Lung (tissue), 17 donors: ENCODE measurements at places on chromosomes 3 and 15. TPM values are rescaled to one million over a fixed set of nuclear protein-coding genes. Genes with fewer than 3 reads are reported as not detected.
A peak's percentile ranks its signal among the peaks of the same experiment; 100 is the strongest.

FOXB1 gene
- not detected for polyA plus RNA-seq

ZNF774 gene
- polyA plus RNA-seq = 1.9 TPM

- DNase-seq = peak; percentile 20
- H3K4me3 ChIP-seq = no peak overlapping the region
- H3K4me1 ChIP-seq = no peaks in the 10 kb centered on the region
- H3K36me3 ChIP-seq = peaks cover 33% of the 10 kb centered on the region
- no peak overlapping the region for H3K27ac ChIP-seq
Observed at GRCh38 chr3:133821767-133822638, 16.4 kb downstream of the SRPRB start.

DNA sequence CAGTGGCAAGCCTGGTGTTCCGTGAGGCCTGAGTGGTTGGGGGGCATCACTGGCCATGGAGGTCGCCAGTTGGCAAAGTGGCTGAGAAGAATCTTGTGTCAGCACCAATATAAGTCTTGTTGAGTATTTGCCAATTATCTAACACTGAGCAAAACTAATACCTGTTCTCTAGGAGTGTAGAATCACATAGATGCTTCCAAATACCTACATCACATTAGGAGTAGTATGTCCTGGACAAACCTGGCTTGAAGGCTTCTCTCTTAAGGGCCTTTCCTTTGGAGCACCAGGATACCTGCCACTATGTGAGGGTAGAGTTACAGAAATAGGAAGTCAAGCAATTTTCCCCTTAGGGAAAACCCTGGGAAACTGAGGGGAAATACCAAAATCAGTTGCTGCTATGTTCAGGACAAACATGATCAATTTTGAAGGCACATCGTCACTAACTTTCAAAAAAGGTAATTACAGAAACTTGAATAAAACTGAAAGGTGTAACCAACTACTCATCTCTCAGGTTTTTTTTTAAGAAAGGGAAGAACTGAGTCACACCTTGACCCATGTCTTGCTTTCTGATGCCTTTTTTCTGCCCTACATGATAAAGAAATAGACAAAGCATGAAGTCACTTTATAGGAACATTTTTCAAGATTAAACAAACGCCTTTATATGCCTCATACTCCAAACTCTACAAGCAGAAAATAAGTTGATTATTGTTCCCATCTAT, 100.4 kb downstream of the IMPG2 start:
- H3K4me3 ChIP-seq = no peak overlapping the region
- no peak for DNase-seq
- H3K27ac ChIP-seq = no peak overlapping the region
- no peaks in the 10 kb centered on the region for H3K4me1 ChIP-seq

- peak; percentile 23 for DNase-seq
- H3K27ac ChIP-seq = no peak overlapping the region
- H3K4me3 ChIP-seq = no peak overlapping the region
- no peaks in the 10 kb centered on the region for H3K27me3 ChIP-seq
- H3K36me3 ChIP-seq = no peaks in the 10 kb centered on the region
Observed at GRCh38 chr3:157572559-157573270, 69.5 kb upstream of the VEPH1 start.

GRCh38 chr15:51840692-51841091, 11.2 kb downstream of the TMOD3 start:
- peaks cover 9% of the 10 kb centered on the region for H3K4me1 ChIP-seq
- no peak overlapping the region for H3K4me3 ChIP-seq
- no peak for DNase-seq

GRCh38 chr15:69983696-69984265, 113.9 kb downstream of the TLE3 start:
- no peaks in the 10 kb centered on the region for H3K4me1 ChIP-seq
- no peaks in the 10 kb centered on the region for H3K36me3 ChIP-seq
- no peaks in the 10 kb centered on the region for H3K27me3 ChIP-seq
- H3K4me3 ChIP-seq = no peak overlapping the region
- no peak overlapping the region for H3K27ac ChIP-seq
- DNase-seq = no peak

GRCh38 chr3:34256021-34256420, 457.6 kb downstream of the PDCD6IP start:
- no peak overlapping the region for H3K4me3 ChIP-seq
- H3K27ac ChIP-seq = no peak overlapping the region
- peaks cover under 1% of the 10 kb centered on the region for H3K4me1 ChIP-seq
- no peak for DNase-seq
- no peaks in the 10 kb centered on the region for H3K27me3 ChIP-seq
- no peaks in the 10 kb centered on the region for H3K36me3 ChIP-seq

- no peaks in the 10 kb centered on the region for H3K27me3 ChIP-seq
- no peak for DNase-seq
- no peaks in the 10 kb centered on the region for H3K36me3 ChIP-seq
- peak overlapping the region; percentile 71 for H3K27ac ChIP-seq
Observed at GRCh38 chr3:188230962-188231361, 77.0 kb downstream of the LPP start.

DNA sequence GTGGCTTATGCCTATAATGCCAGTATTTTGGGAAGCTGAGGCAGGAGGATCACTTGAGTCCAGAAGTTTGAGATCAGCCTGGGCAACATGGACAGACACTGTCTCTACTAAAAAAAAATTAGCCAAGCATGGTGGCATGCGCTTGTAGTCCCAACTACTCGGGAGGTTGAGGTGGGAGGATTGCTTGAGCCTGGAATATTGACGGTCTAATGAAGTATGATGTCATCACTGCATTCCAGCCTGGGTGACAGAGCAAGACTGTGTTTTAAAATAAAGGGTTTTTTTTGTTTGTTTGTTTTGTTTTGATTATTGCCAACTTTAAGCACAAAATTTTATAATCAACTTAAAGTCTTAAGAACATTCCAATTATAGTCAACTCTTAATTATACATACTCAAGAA, 6.8 kb downstream of the PLSCR1 start:
- H3K27me3 ChIP-seq = no peaks in the 10 kb centered on the region
- H3K4me3 ChIP-seq = no peak overlapping the region
- H3K4me1 ChIP-seq = peaks cover 22% of the 10 kb centered on the region
- no peak for DNase-seq

DNA sequence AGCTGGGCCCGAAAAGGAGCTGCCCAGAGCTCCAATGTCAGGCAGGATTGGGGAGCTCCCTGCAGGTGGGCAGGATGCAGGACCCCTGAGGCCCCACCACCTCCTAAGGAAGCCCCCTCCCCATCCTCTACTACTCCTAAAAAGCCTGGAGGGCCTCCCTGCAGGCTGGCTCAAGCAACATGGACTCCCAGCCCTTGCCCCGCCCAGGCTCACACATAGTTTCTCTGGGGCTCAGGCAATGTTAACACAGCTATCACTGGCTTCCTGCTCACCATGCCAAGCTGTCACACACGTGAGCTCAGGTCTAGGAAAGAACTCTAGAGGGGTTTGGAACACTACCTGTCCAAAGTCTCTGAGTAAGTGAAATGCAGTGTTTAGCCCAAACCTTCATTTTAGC, 65.4 kb upstream of the ZNF148 start:
- DNase-seq = no peak
- H3K36me3 ChIP-seq = peaks cover under 1% of the 10 kb centered on the region
- H3K27me3 ChIP-seq = no peaks in the 10 kb centered on the region
- no peak overlapping the region for H3K4me3 ChIP-seq
- no peaks in the 10 kb centered on the region for H3K4me1 ChIP-seq
- peak overlapping the region; percentile 13 for H3K27ac ChIP-seq

DNA sequence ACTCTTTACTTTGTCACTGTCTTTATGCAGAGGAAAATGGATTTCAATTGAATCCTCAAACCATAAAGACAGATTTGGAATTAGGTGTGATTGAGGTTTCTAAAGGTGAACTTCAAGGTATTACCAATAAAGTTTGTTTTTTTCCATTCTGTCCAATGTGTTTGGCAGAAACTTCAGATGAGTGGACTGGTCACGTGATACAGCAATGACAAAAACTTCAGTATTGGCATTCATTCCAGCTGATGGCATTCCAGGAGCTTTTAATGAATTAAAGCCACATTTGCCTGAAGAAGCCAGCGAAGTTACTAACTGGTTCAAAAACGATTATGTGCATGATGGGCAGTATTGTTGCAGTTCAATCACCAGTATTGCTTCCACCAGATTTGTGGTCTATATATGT, 4.5 kb upstream of the MASP1 start:
- H3K27ac ChIP-seq = no peak overlapping the region
- no peaks in the 10 kb centered on the region for H3K36me3 ChIP-seq
- DNase-seq = no peak
- no peaks in the 10 kb centered on the region for H3K27me3 ChIP-seq
- H3K4me1 ChIP-seq = peaks cover 3% of the 10 kb centered on the region

DNA sequence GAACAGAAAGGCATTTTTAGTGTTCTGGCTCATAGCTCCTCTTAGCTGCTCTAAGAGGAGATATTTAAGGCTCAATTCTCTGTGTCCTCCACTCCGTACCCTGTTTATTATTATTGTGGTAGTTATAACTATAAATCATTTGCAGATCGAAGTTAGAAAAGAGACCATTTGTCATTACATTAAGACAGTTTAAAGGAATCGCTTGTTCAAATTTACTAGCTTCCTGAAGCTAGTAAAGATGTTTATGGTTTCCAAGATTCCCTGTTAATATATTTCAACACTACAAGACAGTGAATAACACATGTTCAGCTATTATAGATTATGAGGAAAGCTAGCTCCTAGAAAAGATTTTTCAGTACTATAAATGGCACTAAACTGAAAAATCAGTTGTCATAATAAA, 12.6 kb downstream of the ATXN7 start:
- H3K4me1 ChIP-seq = no peaks in the 10 kb centered on the region
- no peak for DNase-seq
- no peak overlapping the region for H3K27ac ChIP-seq
- H3K4me3 ChIP-seq = no peak overlapping the region
- no peaks in the 10 kb centered on the region for H3K27me3 ChIP-seq
- no peaks in the 10 kb centered on the region for H3K36me3 ChIP-seq

DNA sequence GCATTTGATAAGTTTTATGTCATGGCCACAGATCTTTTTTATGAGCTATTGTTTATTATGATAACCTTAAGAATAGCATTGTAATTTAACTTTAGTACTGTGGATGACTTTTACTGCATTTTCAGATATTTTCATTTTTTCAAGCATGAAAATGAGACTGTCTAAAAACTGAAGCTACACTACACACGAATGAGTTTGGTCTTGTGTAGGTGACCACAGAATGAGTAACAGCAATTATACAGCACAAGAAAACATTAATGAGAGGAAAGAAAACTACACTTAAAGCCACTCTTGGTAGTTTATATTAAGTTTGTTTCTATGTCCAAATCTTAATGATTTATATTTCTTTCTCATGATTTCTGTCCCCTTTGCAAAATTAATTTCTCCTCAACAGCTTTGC, 809.2 kb downstream of the NAALADL2 start:
- H3K27ac ChIP-seq = no peak overlapping the region
- no peaks in the 10 kb centered on the region for H3K36me3 ChIP-seq
- DNase-seq = no peak
- no peaks in the 10 kb centered on the region for H3K4me1 ChIP-seq
- H3K4me3 ChIP-seq = no peak overlapping the region

GRCh38 chr3:71990545-71990944, 205.6 kb upstream of the PROK2 start:
- H3K4me3 ChIP-seq = no peak overlapping the region
- H3K36me3 ChIP-seq = no peaks in the 10 kb centered on the region
- no peak for DNase-seq

GRCh38 chr15:61051569-61052031, 177.5 kb downstream of the RORA start:
- H3K4me1 ChIP-seq = peaks cover 11% of the 10 kb centered on the region
- no peak overlapping the region for H3K27ac ChIP-seq

DNA sequence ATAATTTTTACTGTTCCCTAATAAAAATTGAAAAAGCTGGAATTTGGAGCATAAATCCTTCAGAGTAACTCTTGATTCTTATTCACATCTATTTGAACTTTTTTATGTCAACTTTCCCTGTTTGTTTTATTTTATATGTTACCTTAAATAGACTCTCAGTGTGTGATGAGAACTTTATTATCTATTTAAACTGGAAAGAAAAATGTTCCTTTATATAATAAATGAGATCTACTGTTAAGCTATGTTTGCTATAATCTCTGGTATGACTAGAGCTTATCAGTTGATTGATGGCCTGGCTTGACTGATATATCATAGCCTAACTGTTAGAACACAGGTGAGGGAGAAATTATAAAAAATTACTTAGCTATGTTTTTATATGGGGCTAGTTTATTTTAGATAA, 330.6 kb upstream of the EPHA6 start:
- H3K4me1 ChIP-seq = no peaks in the 10 kb centered on the region
- no peak overlapping the region for H3K4me3 ChIP-seq
- no peak overlapping the region for H3K27ac ChIP-seq
- H3K36me3 ChIP-seq = no peaks in the 10 kb centered on the region

GRCh38 chr15:40282147-40282868, 556 bp downstream of the ANKRD63 start:
- H3K36me3 ChIP-seq = no peaks in the 10 kb centered on the region
- no peak for DNase-seq
- peaks cover 14% of the 10 kb centered on the region for H3K4me1 ChIP-seq
- H3K4me3 ChIP-seq = no peak overlapping the region
- peaks cover 48% of the 10 kb centered on the region for H3K27me3 ChIP-seq

DNA sequence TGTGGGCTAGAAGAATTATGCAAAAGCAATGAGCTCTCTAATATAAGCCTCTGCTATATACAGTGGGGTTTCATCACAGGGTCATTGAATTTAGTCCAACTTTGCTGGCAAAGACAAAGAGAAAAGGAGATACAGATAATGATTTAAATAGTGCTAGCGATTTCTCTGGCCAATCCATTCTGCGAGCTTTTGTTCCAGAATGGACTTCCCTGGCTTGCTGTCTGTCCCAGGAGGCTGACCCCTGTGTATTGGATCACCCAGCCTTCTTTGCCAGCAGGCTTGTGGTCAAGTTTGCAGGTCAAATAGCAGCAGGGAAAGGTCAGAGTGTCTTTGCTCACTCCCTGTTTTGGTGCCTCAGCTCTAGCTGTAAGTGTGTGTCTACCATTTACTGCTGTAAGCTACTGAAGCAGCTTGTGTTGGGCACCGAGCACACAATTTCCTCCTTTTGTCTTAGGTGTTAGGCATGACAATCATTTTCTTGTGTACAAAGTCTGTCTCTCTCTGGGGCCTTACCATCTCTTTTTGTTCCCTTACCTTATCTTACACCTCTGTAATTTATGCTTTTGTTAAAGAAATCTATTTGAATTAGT, 55.7 kb downstream of the UNC13C start:
- DNase-seq = peak; percentile 72
- H3K4me3 ChIP-seq = no peak overlapping the region

- peaks cover 14% of the 10 kb centered on the region for H3K4me1 ChIP-seq
- H3K4me3 ChIP-seq = peak overlapping the region; percentile 94
- peak; percentile 97 for DNase-seq
- no peaks in the 10 kb centered on the region for H3K27me3 ChIP-seq
- peak overlapping the region; percentile 92 for H3K27ac ChIP-seq
- H3K36me3 ChIP-seq = no peaks in the 10 kb centered on the region
Observed at GRCh38 chr15:51830276-51830806, 888 bp downstream of the TMOD3 start.

DNA sequence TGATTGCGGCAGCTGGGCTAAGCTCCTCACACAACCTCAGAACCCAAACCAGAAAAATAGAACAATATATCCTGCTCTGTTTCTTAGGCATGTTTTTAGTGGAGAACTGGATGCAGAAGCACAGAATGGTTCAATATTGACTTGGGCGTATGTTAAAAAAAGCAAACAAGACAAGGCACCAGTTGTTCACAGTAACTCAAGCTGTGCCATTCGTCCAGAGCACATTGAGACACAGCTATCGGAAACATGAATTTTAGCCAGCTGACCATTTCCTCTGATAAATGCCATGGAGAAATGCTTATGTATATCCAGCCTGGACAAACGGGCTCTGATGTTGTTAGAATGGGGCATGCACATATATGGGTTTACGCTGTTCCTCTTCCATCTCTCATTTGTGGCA, 129.2 kb upstream of the PDZRN3 start:
- DNase-seq = no peak
- no peaks in the 10 kb centered on the region for H3K27me3 ChIP-seq
- no peaks in the 10 kb centered on the region for H3K4me1 ChIP-seq
- no peaks in the 10 kb centered on the region for H3K36me3 ChIP-seq
- H3K4me3 ChIP-seq = no peak overlapping the region
- no peak overlapping the region for H3K27ac ChIP-seq
